ENCODE measurements at places on chromosomes 3 and 15.
A peak's percentile ranks its signal among the peaks of the same experiment; 100 is the strongest.

DNA sequence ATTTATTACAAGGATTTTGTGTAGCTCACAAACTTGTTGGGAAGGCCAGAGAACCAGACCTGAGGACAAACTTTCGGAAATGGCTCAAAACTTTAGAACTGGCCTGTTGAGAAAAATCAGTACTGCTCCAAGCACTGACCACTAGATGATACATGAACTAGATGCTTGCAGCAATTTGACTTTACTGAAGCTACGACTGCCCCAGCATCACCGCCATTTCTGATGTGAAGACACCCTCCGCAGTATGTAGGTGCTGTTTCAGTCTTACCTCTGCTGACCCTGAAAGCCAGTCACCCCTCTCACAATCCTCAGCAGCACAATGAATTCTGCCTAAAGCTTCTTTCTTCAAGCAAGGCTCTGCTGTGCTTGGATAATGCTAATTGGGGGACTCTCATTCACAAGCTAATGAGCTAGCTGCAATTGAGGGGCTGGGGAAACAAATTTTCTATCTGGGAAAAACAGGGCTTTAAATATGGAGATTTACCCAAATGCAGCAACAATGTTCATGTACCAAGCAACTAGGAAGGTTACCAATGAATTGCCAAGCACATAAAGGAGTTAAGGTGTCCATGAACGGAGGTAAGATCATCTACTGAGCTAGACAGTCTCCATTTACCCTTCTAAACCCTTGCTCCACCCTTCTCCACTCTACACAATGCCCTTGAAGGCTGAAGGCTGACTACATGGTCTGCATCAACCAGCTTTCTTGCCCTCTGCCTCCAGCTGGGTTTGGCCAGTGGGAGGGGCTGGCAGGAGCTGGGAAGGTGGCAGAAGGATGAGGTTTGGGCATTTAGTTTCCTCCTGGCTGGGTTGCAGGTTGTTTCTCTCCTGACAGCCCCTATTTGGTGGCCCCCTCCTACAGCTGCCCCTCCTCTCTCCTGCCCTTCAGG, 53.2 kb upstream of the FSTL1 start:
- DNase-seq, result no peak

- peak; percentile 73 for DNase-seq
These were observed 7.5 kb upstream of the CMTM6 start for GRCh38 chr3:32510075-32510724.

- DNase-seq, result no peak
These were observed 3.1 kb downstream of the CMC1 start for GRCh38 chr3:28244491-28244890.

DNA sequence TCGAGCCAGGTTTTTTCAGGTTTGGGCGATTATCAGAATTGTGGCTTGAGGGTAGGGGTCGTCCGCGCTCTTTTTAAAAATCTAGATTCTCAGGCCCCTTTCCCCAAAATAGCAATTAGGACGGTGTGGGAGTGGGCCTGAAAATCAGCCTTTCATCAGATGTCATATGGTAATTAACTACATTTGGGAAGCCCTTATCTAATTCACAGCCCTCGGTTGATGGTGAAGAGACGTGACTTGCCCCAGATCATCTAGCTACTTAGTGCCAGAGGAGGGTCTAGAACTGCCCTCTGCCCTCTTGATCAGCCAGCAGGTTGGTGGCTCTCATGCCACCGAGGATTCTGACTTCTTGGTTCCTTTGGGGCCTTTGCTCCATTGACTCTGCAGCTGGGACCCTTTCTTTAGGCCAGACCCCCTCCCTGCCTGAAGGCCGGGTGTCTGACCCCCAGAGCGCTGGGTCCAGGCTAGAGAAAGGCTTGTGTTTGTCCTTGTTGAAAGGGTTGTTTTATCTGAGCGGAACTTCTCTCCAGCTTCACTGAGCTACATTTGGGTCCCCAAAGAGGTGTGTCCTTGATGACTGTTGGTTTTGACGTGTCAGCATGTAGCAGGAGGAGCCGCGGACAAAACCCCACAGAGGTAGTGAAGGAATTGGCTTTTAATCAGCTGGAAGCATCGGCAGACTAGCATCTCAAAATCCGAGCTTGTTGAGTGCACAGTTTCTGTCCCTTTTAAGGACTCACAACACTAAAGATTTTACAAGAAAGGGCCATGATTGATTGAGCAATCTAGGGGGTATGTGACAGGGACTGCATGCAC, 857 bp downstream of the AEN start:
- peak; percentile 59 for DNase-seq

DNA sequence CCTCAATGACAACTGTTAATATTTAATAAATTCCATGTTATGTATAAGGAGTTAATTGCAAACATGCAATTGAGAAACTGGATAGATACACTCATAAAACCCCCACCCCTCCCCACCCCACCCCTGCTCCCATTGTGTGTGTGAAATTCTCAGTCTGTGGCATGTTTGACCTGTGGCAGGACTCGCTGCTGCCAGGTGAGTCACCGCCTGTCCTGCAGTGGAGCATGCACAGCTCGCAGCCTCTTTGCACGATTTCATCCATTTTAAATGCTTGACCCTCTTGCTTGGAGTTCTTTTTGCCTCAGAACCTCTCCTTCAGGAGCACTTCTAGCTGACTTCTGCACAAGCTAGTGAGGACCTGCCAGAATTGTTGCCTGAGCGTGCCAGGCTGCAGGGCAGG, 5.3 kb upstream of the APEH start:
- no peak for DNase-seq

DNA sequence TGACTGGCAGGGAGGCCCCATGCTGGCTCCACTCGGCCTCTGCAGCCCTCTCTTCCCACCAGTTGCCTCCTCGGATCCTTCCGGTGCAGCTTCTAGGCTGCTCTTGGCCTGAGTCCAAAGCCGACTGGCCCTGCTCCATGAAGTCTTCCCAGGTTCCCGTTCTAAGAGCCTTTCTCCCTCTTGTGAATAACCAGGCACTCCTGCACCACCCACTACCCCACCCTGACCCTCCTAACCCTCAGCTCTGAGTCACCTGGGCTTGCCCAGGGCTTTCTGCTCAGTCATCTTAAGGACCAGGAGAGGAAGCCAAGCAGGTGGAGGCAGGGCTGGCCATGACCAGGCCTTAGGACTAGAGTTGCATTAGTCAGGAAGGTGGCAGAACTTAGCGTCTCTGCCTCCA, 28.1 kb upstream of the CNBP start:
- no peak for DNase-seq

DNA sequence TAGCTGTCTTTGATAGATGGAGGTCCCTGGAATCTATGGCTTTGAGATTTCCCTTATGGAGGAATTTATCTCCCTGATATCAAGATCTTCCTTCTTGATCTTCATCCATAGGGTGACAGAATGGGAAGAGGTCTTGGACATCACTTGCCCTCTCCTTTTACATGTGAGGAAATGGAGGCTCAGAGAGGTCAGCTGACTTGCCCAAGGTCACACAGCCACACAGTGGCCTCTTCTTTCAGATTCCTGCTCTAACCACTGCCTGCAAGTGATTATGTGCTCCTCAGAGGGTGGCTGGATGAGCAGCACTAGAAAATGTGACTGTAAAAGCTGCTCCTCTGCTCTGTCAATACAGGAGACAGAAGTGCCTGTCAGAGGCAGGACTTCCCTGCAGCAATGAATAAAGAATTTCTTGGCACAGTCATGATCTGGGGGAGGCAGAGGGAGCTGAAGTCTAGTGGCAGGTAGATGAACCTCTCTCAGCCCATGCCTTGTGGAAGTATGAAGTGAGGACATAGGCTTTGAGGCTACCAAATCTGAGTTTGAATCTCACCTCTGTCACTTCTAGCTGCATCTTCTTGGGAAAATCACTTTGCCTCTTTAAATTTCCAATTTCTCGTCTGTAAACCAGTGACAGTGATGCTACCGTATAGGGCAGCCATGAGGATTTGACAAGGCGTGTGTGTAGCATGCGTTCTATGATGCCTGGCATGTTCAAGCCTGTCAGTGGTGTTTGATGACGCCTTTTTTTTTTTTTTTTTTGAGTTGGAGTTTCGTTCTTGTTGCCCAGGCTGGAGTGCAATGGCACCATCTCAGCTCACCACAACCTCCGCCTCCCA, 12.0 kb downstream of the SSUH2 start:
- no peak for DNase-seq

- no peak for DNase-seq
These were observed 11.7 kb upstream of the UTS2B start for GRCh38 chr3:191342006-191342405.

GRCh38 chr3:71389911-71390573, 193.5 kb downstream of the FOXP1 start:
- DNase-seq, result no peak

DNA sequence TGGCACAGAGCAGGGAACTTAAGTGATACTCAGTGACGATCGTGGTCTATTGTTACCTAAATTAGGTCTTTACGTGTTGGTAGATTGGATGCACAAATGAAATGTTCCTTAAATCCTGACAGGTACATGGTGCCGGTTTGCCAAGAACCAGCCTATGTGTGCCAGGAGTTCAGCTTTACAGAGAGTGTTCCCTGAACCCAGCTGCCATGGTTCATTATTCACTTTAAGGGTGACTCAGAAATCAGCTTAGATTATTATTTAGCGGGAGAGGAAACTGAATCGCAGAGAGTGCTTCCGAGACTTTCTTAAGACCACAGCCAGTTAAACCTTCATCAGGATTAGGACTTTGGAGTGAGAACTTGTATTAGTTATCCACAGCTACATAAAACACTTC, 21.5 kb downstream of the FAM43A start:
- no peak for DNase-seq

- DNase-seq, result no peak
These were observed 30.3 kb upstream of the RNF7 start for GRCh38 chr3:141707741-141708203.

DNA sequence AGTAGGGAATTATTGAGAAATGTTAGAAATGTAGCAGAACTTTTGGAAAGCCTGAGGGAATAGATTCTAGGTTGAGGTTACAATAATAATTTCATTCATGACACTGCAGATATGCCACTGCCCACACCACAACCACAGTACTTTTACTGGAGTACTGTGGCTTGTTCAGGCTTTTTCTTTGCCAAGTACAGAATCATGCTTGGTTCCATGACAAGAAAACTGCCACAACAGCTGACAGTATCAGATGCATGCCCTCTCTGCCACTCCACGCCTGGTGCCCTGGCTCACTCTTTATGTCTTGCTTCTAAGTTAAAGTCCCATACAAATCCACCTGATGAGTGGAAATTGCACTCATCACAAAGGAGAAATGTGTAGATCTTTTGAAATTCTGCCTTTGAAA, 398.6 kb downstream of the ZIC1 start:
- no peak for DNase-seq

- no peak for DNase-seq
These were observed 34.0 kb downstream of the WWTR1 start for GRCh38 chr3:149623824-149624223.

- DNase-seq, result no peak
These were observed 233.7 kb downstream of the CNTN6 start for GRCh38 chr3:1326546-1326945.

All from germinal center (tissue), 1 donor.